Activated CD4-positive, CD25-positive, alpha-beta regulatory T cell treated with anti-CD3 and anti-CD28 coated beads, Interleukin-2, amount 50 U/mL, for 24 hours (primary cell): ENCODE measurements at places on chromosomes 6 and 20.
A peak's percentile ranks its signal among the peaks of the same experiment; 100 is the strongest.

- ATAC-seq: no peak
Measured at GRCh38 chr6:30160785-30161531, at the start of gene TRIM10. TSS of gene TRIM10 (minus strand) at chr6:30161211. CDS start at chr6:30160858, 353 bp downstream.

DNA sequence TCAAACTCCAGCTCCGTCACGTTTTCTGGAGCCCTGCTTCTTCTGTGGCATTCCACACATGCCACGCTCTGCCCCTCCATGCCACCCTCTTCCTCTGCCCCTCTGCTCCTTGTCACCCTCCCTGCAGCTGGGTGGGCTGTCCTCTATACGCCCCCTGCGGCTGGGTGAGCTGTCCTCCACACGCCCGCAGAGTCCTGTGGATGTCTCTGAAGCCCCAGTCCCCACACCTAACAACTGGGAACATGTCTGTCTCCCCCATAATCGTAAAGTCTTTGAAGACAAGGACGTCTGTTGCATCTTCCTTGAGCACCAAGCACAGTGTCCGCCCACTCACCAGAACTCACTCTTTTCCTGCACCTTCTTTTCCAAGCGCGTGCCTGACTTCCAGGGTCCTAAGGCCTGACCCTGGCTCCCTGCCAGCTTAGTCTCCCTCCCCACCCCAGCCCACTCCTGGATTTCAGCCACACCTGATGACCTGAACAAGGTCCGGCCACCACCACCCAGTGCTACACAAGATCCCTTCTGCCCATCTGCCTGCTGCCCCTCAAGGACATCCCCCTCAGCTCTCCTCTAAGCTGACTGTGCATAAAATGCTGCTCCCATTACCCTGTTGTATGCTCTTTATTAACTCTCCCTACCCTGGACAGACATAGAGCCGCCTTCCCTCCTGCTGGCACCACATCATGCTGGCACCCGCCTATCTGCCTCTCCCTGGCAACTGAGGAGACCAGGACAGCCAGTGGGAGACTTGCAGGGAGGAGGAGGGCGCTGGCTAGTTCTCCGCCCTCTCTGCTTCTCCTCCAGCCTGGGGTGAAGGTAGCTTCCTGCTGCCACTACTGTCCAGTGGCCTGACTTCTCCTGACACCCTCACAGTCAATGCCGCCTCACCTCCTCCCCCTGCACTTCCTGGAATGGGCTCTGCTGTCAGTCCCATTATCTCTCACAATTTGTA lies 10.7 kb upstream of the PRR18 start:
- ATAC-seq: no peak

- no peak for ATAC-seq
Measured at GRCh38 chr6:102582569-102582968, 1189.1 kb downstream of the GRIK2 start.

DNA sequence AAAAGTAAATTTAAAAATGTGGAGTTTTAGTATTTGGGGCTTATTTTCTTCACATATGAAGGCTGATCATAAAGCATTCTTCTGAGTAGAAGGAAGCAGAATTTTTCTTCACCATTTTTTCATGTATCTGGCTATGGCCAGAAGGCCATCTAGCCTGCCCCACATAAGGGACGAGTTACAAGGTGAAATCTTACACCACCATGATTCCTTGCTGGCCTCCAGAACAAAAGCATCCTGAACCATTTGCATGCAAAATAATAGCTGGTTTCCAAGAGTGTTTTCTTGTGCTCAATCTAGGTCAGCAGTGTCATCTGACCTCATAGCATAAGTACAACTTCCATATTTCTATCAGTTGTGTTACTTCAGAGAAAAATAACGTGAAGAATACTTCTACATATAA lies 93.1 kb downstream of the BMP5 start:
- ATAC-seq: no peak

- no peak for ATAC-seq
Measured at GRCh38 chr6:130610303-130610702, 216.9 kb upstream of the SMLR1 start.

DNA sequence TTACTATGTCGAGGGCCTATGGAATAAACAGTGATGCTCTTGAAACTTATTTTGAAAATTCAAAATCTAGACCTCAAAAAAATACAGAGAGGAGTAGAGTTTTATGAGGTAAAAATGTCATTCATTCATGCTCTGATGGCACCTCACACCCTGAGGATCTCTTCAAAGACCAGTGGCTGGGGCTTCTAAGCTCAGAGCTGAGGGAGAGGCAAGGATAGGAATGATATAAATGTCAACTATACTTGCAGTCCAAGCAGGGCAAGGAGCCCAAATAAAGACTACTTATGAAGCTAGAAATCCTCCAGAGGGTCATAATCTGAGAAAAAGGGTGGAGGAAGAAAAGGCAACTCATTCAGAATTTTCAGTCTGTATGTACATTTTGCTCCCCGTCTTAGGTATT lies 136.7 kb upstream of the CARMIL1 start:
- ATAC-seq: no peak

DNA sequence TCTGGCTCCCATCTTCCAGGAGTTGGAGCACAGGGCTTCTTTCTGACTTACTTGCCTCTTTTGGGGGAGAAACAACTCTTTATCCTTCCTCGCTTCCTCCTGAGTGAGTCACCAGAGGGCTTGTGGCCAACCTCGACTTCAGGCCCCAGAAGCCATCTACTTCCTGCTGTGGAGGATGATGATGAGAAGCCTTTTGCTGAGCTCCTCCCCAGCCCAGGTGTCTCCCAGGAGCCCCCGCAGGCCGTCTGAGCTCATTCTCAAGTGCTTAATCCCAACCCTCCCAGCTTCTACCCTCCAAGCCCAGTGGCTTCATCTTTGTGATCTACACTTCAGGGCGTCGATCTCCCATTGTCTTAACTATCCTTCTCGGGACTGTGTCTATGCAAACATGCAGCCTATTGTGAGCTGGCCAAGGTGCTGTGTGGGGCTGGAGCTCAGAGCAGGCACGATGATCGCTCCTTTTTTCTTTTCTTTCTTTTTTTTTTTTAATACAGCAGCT lies 27.9 kb downstream of the SDCBP2 start:
- ATAC-seq: peak; percentile 74

GRCh38 chr6:108872141-108872557 lies 23.9 kb downstream of the ARMC2 start:
- peak; percentile 12 for ATAC-seq

GRCh38 chr6:81128671-81129070 lies 623.8 kb downstream of the TENT5A start:
- no peak for ATAC-seq

DNA sequence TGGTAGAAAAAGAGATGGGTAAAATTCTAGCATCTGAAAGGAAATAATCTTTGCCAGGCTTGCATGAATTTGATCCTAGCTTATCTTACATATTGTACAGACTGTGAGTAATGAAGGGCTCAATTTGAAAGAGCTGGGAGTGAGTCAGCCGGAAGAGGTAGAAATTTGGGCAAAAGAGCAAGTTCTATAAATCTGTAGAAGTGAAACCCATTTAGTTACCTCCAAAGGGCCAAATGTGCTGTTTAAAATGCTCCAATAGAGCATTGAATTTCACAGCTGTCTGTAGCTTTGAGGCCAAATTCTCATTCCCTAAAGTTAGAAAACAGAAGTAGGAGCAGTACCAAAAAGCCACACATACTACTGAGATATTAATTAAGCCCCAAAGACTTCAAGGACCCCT lies 466.1 kb downstream of the BTBD3 start:
- no peak for ATAC-seq

GRCh38 chr20:47960769-47961541 lies 175.7 kb upstream of the SULF2 start:
- no peak for ATAC-seq

GRCh38 chr6:113122060-113122459 lies 735.1 kb upstream of the MARCKS start:
- no peak for ATAC-seq

DNA sequence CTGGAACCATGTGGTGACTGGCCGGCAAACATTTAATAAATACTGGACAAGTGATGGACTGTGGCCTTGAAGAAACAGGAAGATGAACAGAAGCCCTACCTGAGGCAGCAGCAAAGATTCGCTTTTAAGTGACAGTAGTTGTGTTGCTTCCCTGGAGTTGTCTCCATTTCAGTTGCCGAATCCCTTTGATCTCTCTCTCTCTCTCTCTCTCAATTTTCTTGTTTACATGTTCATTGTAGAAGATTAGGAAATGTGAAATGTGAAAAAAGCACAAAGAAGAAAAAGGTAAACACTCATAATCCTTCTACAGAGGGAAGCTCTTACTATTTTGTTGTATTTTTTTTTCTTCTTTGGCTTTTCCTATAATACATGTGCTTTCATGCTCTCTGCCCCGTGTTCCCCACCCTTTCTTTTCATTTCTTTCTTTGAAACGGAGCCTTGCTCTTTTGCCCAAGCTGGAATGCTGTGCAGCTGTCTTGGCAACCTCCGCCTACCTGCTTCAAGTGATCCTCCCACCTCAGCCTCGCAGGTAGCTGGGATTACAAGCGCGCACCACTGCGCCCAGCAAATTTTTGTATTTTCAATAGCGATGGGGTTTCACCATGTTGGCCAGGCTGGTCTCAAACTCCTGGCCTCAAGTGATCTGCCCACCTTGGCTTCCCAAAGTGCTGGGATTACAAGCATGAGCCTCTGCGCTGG lies 81.5 kb downstream of the SHLD1 start:
- no peak for ATAC-seq

DNA sequence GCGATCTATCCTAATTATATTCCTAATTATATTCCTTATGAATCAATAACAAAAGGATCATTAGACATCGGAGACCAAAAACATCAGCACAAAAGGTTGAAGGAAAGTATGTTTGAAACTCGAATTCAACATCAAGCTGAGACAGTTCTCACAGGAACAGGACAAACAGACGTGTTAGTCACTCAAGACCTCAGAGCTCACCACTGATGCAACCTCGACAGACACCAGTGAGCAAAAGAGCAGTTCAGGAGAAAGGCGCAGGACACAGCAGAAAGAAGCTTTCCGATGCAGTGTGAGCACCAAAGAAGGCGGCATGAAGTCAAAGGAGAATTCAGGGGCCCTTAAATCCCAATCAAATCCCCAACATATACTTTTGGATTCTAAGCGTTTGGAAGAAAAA lies 6.3 kb upstream of the RAMACL start:
- ATAC-seq: no peak

DNA sequence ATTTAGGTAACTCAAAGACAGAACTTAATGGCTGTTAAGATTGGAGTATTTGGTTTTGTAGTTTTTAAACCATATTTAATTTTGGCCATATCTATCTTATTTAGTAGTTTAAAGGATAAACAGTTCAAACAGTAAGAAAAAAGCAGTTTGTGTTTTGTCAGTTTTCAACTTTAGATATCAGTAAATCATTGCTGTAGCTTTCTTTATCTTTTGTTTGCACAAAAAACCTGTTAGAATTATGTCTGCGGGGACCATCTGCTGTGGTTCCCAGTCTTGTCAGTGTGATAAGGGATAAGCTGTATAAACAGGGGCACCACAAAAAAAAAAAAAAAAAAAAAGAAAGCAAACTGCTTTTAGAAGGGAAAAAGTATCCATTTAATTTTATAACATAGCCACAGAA lies 40.9 kb downstream of the CDKAL1 start:
- no peak for ATAC-seq

- no peak for ATAC-seq
Measured at GRCh38 chr20:992801-993535, 9.1 kb downstream of the RSPO4 start.

DNA sequence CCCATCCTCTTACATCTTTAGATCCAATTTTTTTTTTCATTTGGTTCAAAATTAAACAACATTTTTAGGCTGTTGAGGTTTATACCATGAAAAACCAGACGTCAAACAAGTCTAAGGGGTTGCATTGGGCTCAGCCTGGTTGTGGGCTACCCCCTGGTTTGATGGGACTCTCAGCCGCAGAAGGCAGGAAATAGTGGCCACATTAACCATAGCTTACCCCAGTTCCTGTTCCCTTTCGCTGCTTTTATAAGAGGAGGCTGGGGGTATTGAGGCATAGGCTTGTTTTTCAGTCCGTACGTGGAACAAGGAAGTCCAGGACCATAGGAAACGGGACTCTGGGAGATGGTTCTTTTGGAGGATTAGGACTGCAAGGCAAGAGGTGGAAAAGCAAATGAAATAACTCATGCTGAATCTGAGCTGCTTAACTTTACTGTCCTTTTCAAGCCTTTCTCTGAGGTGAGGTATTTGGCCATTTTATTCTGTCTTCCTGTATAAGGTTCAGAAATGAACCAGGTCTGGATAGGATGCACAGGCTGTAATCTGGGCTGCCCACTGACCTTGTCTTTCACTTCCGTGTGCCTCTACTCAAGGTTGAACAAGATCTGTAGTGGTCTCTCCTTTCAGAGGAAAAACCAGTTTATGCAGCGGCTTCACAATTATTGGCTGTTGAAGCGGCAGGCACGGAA lies 7.7 kb downstream of the BRPF3 start:
- peak; percentile 63 for ATAC-seq

DNA sequence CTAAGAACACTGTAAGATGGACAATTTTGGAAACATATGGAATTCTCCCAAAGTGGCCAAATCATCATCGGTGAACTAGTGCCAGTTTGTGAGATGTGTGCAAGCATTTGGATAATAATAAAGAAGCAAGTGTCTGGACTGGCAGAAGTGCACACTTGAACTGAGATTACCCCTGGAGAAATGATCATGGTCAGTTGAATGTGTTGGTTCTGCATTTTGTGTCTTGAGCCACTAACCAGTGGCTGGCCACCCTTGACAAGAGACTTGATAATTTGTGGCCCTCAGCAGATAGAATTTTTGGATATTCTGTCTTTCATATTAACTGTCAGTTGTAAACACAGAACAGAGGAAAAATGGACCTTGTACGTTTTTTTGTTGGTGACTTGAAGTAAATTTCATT lies 37.4 kb downstream of the CITED2 start:
- ATAC-seq: no peak

GRCh38 chr6:22306741-22307466 lies 10.1 kb upstream of the PRL start:
- ATAC-seq: no peak

GRCh38 chr6:150806790-150807189 lies 58.7 kb upstream of the MTHFD1L start:
- ATAC-seq: no peak

DNA sequence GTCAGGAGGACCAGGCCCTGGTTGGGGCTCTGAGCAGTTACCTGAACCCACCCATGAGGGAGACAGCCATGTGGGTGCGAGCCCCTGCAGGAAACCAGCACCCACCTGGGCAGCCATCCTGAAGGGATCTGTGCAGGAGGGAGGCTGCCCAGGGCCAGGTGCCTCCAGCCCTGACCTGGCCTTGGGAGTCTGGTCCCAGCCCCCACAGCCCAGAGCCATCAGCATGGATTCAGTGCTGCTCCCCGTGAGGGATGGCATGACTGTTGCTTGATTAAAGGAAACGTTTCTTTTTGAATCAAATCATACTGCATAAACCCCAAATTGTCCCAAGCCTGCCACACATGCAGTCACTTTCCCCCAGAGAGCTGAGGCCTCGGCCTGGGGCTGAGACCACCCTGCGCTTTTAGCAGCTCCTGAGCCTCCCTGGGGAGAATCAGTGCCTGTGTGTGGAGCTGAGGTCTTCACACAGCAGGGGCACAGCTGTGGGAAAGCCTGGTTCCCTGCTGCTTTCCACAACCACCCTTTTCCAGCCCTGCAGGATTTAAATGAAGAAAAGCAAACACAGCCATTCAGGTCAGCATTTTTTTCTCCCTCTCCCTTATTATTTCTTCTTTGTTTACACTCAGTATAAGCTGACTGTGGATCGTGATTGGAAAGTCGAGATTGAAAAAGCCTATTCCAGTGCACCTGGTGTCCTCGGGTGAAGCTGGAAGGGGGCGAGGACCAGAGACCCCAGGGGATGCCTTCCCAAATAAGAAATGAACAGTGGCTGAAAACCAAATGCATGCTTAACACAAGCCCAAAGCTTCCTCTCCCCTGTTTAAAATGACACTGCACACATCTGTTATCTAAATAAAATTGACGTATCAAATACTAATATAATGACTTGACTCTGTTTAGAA lies 283.9 kb downstream of the SMOC2 start:
- ATAC-seq: no peak

- no peak for ATAC-seq
Measured at GRCh38 chr6:9257215-9257614, 821.9 kb upstream of the SLC35B3 start.
